IPS-NIHi11 (cell line): ENCODE measurements at places on chromosomes 2 and 18.

DNA sequence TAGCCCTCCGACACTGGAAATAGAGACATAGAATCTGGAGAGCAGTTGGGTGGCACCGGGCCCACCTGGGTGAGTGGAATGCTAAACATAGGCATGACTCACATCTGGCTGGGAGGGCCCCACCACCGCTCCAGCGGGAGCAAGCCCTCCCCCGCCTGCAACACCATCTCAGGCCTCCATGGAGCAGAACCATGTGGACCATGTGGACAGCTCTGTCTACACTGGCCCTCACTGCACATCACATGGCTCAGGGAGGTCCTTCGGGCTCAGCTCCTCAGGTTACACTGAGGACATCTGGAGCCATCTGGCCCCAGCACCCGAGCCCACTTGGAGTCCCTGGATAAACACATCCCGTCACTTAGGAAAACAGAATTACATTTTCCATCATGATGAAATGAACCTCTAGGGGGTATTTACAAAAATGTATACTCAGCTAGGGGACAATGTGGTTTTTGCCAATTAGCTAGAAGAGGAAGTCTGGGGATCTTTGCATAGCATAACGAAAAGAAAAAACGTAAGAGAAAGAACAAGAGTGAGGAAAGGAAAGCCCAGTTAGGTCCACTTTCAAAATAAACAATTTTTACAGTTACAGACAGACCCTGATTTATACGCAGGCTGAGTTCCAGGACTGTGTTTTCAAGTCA lies 30.7 kb upstream of the MLPH start:
- no peak for DNase-seq

GRCh38 chr18:71327850-71328249 lies 1039.0 kb downstream of the SOCS6 start:
- DNase-seq = no peak

DNA sequence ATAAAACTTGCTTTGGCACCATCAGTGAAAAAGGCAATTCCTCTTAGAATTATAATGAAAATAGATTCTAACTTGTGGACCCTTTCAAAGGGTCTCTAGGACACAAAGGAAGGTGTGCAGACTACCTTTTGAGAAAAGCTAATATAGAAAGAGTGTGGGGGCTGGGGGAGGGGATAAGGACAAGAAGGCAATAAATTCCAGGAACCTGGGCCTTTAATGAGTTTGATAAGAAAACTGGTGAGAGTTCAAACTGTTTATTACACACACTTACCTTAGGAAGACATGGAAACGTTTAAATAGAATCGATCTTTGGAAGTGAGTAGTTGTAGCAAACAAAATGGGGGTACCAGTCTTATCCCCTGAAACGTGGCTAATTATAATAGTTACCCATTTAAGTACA lies 39.6 kb upstream of the PGAP1 start:
- no peak for DNase-seq

DNA sequence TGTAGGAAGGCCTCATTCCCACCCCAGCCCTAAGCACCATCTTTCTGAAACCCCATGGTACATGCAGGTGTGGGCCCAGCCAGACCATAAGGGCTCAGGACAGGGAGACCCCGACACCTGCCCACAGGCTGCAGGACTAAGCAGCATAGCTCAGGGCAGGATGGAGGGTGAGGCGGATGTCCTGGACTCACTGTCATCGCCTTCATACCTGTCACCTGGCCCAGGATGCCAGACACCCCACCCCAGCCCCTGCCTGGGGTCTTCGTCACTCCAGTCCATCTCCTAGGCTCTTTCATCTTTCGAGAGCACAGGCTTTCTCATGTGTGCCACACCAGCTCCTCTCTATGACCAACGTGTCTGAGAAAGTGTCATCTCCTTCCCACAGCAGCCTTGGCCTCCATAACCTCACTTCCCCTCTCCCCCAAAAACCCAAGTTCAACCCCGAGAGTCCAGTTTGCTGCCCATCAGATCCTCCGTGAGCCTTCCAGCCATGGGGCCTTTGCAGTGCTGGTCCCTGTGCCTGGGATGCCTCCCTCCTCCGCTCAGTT lies 71.5 kb downstream of the EMX1 start:
- no peak for DNase-seq

- no peak for DNase-seq
Measured at GRCh38 chr2:103139628-103140268, 377.9 kb downstream of the TMEM182 start.

DNA sequence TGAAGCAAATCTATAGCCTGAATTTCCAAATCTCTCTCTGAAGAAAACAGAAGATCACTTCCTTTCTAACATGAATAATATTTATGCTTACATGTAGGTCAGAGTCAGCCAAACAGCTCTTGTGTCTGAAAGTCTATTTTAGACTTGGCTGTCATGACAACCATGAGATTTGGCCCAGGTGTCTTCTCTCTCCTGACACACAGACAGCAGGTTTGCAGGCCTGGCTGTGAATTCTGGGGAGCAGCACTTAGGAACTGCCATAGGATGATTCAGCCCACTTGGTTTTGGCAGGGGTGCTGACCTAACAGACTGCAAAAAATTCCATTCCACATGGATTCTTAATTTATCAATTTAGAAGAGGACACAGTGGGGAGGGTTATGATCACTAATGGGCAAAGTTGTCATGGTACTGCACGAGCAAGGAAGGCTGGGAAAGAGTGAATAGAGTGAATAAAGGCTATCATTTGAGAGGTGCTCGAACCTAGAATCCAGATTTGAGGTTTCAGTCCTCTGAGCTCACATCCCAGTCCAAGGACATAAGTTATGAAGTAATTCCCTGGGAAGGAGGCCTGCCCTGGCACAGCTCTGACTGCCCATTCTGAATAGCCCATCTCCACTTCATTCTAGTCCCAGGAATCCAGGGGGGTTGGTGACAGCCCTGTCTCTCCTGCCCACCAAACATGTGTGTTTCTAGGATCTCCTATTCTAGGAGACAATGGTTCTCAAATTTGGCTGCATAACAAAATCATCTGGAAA lies 453.9 kb upstream of the TRIB2 start:
- DNase-seq = no peak

DNA sequence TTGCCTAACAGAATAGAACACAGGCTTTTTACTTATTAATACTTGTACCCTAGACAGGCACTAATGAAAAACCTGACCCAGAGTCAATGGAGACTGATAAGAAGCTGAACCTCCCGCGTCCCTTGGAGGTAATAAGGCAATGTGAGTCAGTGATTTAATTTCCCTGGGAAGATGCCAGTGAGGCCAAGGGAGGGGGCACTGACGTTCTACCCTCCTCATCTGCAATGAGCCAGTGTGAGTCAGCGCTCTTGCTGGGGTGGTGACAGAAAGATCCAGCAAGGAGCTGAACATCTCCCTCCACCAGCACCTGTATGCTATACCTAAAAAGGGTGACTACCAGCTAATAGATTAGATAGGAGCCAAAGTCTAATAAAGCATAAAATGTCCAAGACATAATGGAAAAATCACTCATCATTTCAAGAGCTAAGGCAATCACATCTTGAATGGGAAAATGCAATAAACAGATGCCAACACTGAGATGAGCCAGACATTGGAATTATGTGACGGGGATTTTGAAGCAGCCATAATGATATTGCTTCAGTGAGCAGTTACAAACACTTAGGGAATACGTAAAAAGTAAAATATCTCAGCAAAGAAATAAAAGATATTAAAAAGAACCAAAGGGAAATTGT lies 116.9 kb downstream of the TPGS2 start:
- no peak for DNase-seq

DNA sequence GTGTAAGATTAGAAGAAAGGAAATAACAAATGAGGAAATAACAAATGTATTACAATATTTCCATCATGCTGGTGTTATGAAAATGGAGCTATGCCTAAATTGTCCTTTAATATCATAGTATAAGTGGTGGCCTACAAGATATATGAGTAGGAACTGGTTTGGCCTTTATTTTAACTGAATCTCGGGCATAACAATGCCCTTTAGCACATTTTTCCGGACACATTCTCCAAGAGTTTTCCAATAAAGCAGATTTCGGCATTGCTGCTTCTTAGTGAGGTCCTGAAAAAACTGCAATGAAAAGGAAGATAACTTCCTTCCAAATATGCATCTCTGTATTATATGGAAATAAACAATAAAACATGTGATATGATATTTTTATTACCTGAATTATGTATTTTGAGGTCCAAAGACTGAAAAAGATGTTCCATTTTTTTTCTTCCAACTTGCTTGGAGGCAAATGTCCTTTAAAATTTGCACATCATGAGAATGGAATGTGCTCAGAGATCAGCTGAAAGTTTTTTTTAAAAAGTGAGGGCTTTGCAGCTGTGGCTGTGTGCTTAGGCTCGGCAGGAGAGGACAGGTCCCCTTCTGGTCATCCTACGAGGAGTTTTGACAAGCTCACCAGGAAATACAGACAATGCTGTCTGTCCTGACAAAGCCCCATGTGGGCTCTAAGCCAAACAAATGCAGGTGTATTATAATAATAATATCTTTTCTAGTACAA lies 132.3 kb upstream of the RND3 start:
- peak; percentile 22 for DNase-seq

GRCh38 chr2:105248316-105249070 lies 7.0 kb downstream of the GPR45 start:
- no peak for DNase-seq
